ENCODE measurements at places on chromosomes 6 and 20.
A peak's percentile ranks its signal among the peaks of the same experiment; 100 is the strongest.

GRCh38 chr6:113969888-113970804, 802 bp downstream of the HDAC2 start:
- peak; percentile 77 for DNase-seq

GRCh38 chr6:133707456-133707855, 181.5 kb upstream of the TCF21 start:
- no peak for DNase-seq

- no peak for DNase-seq
Observed at GRCh38 chr20:9516234-9516871, 2.0 kb downstream of the LAMP5 start.

DNA sequence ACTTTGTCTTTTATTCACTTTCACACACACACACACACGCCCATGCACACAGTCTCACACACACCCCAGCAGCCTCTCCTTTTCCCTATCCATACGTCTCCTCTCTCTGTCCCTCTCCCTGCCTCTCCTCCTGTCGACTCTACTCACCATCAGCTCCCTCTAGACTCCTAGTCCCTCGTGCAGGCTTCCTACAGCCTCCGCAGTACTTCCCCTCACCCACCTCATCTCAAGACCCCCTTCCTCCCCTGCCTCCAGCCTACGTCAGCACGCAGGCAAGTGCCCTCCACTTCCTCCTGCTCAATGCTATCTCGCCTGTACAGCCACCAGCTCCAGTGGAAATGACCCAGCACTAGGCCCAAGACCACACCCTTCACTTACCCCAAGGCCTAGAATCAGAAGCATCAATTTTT, 820 bp upstream of the TREML2 start:
- peak; percentile 59 for DNase-seq

GRCh38 chr6:22756365-22756764, 187.0 kb downstream of the HDGFL1 start:
- no peak for DNase-seq

DNA sequence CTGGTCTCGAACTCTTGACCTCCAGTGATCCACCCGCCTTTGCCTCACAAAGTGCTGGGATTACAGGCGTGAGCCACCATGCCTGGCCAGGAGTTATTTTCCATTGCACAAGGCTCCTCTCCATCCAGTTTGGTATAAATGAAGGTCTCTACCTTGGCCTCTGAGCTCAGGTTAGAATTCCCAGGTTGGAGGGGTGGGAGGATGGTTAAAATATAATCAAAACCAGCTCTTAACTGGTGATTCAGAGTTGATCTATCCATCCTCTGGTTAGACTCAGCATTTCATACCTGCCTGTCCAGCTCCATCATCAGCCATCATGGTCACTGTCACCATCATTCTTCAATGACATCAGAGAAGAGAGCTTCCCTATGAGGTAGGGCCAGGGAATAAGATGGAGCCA, 2.6 kb upstream of the SLC22A7 start:
- DNase-seq: no peak

DNA sequence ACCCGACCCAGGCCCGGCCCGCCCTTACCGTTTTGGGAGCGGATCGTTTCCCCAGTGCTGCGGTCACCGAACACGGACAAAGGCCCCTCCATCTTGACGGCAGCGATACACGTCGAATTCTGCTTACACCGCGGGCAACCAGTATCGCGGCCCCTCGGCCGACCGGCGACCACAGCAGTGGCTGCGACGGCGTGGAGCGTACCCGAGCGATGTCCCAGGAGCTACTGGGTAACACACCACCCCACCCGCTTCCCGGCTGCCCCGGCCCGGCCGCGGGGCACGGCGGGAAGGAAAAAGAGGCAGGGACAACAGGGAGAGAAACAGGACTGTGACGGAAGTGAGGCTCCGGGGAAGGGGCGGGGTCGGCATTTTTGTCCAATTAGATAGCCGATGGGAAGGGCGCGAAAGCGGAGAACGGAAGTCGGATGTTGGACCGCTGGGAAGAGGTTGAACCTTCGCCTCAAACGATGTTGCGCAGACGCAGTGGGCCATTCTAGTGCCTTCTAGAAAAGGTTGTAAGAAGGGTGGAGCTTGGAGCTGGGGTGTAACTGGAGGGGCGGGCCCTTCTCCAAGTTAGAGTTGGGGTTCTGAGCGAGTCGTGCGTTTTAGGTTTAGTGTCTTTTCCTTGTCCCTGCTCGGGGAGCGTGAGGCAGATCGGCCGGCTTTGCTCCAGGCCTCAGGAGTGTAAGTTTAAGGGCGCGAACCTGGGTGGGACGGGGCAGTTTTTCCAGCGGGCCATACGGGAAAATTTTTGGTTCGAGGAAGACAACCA, at the start of gene TCP1:
Gene TCP1, minus strand, starts transcription at position 226 of the 772 bp plus-strand sequence. Its CDS starts 134 bp downstream, at position 92.
- DNase-seq: peak; percentile 98

DNA sequence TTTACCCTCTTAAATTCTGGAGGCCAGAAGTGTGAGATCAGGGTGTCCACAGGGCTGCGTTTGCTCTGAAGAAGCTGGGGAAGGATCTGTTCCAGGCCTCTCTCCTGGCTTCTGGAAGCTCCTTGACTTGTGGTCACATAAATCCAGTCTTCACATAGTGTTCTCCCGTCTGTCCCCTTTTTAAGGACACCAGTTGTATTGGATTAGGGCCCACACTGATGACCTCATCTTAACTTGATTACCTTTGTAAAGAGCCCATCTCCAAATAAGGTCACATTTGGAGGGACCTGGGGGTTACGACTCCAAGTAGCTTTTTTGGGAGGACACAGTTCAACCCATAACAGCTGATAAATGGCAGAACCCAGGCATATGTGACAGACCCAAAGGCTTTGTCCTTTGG, 20.0 kb upstream of the WFDC2 start:
- no peak for DNase-seq

- no peak for DNase-seq
Observed at GRCh38 chr6:25447570-25447929, 168.4 kb downstream of the CARMIL1 start.

DNA sequence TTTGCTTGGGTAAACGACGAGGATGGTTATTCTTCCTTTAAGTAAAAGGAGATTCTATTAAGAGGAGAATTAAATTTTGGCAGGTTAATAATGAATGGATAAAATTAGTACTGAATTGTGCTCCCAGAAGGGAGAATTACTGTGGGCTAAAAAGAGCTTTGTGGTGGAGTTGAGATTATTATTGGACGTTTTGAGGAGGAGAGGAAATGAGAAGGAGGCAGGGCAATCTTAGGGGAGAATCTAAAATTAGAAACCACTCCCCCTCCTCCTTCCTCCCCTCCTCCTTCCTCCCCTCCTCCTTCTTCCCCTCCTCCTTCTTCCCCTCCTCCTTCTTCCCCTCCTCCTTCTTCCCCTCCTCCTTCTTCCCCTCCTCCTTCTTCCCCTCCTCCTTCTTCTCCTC, 331.8 kb downstream of the PRL start:
- no peak for DNase-seq

GRCh38 chr20:20520776-20521175, 152.9 kb downstream of the INSM1 start:
- DNase-seq: no peak

- no peak for DNase-seq
Observed at GRCh38 chr6:110761371-110761770, 53.9 kb downstream of the CDK19 start.

GRCh38 chr6:115894426-115894992, 166.2 kb downstream of the FRK start:
- no peak for DNase-seq

GRCh38 chr20:24109008-24109407, 120.4 kb upstream of the GGTLC1 start:
- DNase-seq: no peak

DNA sequence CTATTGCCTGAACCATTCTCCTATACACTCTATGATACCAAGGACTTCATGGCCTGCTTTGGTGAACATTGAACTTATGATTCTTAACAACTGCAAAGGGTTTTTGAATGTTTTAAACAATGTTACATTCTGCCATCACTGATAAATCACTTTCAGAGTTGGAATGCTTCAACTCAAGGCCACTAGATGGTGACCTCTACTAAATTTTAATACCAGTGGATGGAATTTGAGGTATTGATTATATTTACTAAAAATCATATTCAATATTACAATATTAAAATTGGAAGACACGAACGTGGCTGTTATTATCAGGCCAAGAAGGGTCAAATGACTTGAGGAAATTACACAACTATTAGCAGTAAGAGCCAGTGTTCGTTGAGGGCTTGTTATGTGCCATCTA, 18.6 kb downstream of the MYCT1 start:
- DNase-seq: no peak

DNA sequence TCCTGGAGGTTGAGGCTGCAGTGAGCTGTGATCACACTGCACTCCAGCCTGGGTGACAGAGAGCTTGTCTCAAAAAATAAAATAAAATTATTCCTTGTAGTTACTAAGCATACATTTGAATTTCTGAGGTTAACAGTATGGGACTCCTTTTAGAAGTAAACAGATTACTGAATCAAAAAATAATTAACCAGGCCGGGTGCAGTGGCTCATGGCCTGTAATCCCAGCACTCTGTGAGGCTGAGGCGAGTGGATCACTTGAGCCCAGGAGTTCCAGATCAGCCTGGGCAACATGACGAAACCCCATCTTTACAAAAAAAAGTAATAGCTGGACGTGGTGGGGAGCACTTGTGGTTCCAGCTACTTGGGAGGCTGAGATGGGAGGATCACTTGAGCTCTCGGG, 22.1 kb upstream of the EEF1A1 start:
- no peak for DNase-seq

GRCh38 chr20:14992153-14992552, 654.7 kb upstream of the FLRT3 start:
- DNase-seq: no peak

- no peak for DNase-seq
Observed at GRCh38 chr6:127096167-127096566, 22.3 kb upstream of the RSPO3 start.

DNA sequence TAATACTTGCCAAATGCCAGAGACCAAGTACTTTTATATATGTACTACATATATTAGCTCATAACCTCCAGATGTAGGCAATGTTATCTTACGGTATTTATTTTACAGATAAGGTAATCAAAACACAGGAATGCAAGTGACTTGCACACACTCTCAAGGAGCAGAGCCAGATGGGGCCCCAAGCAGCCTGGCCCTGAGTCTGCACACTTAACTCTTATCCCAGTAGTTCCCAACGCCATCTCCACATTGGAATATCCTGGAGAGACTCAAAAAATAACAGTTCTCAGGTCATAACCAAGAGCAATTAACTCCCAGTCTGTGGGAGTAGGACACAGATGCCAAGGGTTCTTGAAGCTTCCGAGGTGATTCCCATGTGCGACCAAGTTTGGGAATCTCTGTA, 398.7 kb downstream of the PHF3 start:
- no peak for DNase-seq

GRCh38 chr6:170111816-170112582, 178.9 kb downstream of the DLL1 start:
- DNase-seq: peak; percentile 33

GRCh38 chr6:29294499-29294914, 7.0 kb upstream of the OR14J1 start:
- DNase-seq: no peak

DNA sequence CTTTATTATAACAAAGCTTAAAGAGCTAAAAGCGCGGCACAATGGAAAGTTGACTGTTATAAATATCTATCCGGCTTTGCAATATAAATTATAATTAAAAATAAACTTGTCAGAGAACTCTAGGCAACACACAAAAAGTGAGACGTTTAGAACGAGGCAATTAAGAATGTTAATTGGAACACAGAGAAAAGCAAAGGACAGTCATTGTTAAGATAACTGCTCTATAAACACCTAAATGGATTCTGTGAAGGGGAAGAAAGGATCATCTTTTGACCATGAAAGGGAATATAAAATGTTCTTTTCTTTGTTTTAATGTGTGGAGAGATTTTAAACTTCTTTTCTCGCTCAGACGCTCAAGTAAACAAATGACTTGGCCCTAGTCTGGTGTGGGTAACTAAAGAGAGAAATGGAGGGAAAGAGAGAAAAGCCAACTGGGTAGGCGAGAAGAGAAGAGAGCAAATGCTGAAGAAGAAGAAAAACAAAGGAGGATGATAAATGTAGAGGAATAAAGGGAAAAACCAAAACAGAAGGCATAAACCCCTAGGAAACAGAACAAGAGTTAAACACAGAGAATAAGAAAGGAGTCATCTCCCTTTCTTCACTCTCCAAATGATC, 9.3 kb upstream of the SALL4 start:
- no peak for DNase-seq

GRCh38 chr6:16762550-16763477, 1.6 kb upstream of the ATXN1 start:
- peak; percentile 82 for DNase-seq

- no peak for DNase-seq
Observed at GRCh38 chr20:49380337-49380780, 102.1 kb downstream of the KCNB1 start.

DNA sequence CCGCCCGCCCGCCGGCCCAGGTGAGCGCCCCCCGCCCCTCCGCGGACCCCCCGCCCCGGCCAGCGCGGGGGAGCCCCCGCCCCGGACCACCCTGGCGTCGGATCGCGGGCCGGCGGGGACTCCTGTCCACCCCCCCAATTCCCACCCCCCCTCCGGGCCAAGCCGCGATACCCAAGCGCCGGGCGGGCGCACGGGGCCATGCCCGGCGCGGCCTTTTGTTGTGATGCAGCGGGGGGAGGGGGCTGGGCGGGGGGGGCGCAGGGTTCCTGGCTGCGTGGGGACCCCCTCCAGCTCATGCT, 245 bp downstream of the SRC start:
- no peak for DNase-seq

- DNase-seq: peak; percentile 57
Observed at GRCh38 chr6:136647363-136647852, 97.2 kb upstream of the MAP7 start.

GRCh38 chr6:70415247-70415646, 1.9 kb downstream of the FAM135A start:
- DNase-seq: no peak

DNA sequence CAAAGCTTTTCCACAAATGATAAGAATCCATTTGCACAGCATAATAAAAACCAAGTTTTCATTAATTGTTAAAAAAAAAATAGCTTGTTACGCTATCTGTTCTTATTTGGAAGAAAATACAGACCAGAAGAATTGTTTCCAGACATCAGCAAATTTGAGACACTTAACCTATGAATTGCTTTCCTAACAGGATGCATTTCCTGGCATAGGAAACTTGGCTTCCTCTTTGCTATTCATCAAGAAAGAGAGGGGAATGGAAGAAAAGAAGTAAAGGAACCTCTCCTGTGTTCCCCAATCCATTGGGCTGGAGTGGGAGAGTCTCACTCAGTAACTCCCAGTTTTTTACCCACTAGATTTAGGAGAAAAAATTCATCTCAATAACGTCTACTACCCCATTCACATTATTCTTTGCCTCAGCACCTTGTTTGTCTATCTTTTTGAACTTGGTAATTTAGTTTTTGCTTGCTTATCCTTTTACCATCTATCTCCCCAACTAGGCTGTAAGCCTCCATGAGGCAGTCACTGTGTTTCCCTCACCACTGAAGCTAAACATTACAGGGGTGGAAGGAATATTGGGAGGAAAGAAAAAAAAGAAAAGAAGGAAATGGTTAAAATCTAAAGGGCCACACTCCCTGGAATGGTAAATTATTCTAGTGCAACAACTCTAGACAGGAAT, 150.3 kb downstream of the COL21A1 start:
- DNase-seq: no peak

Measured in activated CD8-positive, alpha-beta memory T cell treated with anti-CD3 and anti-CD28 coated beads for 24 hours (primary cell).